Parietal lobe (tissue), 2 donors: ENCODE measurements at places on chromosomes 2 and 18. TPM values are rescaled to one million over a fixed set of nuclear protein-coding genes. Genes with fewer than 3 reads are reported as not detected.

Gene OSBPL6
- total RNA-seq = 34.4 TPM

Gene REG1B
- total RNA-seq = not detected

Gene LCT
- not detected for total RNA-seq

Gene ACTG2
- total RNA-seq = not detected

Gene KHK
- total RNA-seq = 6.9 TPM

Gene UGT1A10
- not detected for total RNA-seq

Gene GPR39
- 10.0 TPM for total RNA-seq

Gene HJURP
- total RNA-seq = 3.8 TPM

Gene NEU4
- 0.63 TPM for total RNA-seq

Gene PSTPIP2
- total RNA-seq = 1.6 TPM

Gene FAP
- 1.3 TPM for total RNA-seq

Gene C1QL2
- total RNA-seq = 1.6 TPM

Gene RTP5
- total RNA-seq = 3.1 TPM

Gene CPS1
- 3.1 TPM for total RNA-seq

Gene OSGEPL1
- 18.8 TPM for total RNA-seq

Gene ANKRD30BL
- 47.0 TPM for total RNA-seq

Gene GAREM1
- 33.5 TPM for total RNA-seq
